ENCODE measurements at places on chromosomes 16 and 17. TPM values are rescaled to one million over a fixed set of nuclear protein-coding genes. Genes with fewer than 3 reads are reported as not detected.

The GPR179 gene
- not detected for total RNA-seq

The FAM171A2 gene
- 28.9 TPM for total RNA-seq

The HID1 gene
- 30.6 TPM for total RNA-seq

The KRT36 gene
- not detected for total RNA-seq

The P2RX5 gene
- total RNA-seq = 1.2 TPM

The SPATA22 gene
- not detected for total RNA-seq

The MLX gene
- total RNA-seq = 27.1 TPM

The LRRC37B gene
- 25.2 TPM for total RNA-seq

The TBC1D3K gene
- 0.06 TPM for total RNA-seq

The PLCG2 gene
- total RNA-seq = 26.4 TPM

The SHISA6 gene
- not detected for total RNA-seq

The SPN gene
- total RNA-seq = not detected
